ENCODE measurements at places on chromosomes 12 and 14.

DNA sequence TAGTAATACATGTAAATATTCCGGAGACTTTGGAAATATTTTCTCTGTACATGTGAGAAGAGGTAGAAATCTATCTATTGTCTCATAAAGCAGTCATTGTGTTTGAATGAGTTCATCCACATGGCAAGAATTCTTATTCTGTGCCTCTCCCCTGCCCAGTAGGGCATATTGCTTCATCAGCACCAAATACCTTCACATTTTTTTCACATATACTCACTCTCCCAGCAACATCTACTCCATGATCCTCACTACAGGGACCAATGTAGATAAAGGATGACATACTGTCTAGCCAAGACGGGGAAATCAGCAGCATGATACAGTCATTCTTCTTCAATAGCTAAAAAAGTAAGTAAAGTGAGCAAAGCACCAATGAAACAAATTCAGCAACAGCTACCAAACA lies 1.3 kb upstream of the TAS2R14 start:
- peak; percentile 34 for DNase-seq

DNA sequence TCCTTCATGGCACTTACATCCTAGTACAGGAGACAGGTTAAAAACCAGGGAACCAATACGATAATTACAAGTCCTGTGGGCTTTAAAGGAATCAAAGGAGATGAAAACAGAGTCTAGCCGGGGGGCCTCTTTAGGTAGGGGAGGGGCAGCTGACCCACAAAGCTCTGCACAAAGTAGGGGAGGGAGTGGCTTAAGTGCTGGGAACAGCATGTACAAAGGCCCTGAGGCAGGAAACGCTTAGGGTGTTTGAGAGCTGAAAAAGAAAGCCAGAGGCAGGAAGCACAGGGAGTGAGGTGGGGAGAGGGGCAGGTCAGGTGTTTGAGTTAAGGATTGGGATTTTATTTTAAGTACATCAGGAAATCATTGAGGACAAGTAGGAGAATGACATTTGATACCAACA lies 37.7 kb downstream of the ZNF664 start:
- no peak for DNase-seq

- no peak for DNase-seq
Observed at GRCh38 chr12:126496201-126496600, 1431.0 kb downstream of the AACS start.

GRCh38 chr14:39841088-39841487 lies 408.9 kb upstream of the FBXO33 start:
- no peak for DNase-seq

DNA sequence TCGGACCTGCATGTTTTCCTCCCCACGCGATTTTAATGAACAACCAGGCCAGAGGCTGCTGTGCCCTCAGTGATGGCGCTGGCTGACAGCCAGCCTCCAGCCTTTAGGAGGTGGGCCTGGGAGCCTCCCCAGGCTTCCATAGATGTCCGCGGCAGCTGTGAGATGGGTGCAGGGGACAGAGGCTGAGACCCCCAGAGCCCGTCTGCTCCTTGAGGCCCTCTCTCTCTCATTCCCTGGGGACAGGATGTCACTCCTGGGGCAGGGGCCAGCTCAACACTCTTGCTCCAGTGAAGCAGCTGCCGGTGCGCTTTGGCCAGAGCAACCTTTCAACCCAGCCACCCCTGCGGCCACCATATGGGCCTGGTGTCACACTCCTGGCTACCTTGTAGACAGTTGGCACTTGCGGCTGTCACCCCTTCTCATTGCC lies 24.8 kb downstream of the MVK start:
- DNase-seq = no peak
